OCI-M1 (cell line): ENCODE measurements at places on chromosomes 1 and 21.
A peak's percentile ranks its signal among the peaks of the same experiment; 100 is the strongest.

DNA sequence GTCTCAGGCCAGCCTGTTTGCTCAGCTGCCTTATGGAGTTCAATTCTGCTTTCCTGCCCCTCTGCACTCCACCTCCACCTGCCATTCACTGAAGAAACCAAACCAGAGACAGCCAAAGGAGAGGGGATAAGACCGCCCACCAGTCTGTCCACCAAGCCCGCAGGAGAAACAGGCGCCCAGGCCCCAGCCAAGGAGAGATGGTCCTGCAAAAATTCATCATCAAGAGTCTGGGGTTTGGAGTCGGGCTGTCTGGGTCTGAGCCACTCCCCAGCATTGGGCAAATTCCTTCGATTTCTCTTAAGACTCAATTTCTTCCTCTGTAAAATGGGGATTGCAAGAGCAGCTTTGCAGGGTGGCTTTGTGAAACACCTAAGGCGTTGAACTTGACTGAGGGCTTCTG is 121.4 kb upstream of the RUNX3 start:
- DNase-seq, result no peak

DNA sequence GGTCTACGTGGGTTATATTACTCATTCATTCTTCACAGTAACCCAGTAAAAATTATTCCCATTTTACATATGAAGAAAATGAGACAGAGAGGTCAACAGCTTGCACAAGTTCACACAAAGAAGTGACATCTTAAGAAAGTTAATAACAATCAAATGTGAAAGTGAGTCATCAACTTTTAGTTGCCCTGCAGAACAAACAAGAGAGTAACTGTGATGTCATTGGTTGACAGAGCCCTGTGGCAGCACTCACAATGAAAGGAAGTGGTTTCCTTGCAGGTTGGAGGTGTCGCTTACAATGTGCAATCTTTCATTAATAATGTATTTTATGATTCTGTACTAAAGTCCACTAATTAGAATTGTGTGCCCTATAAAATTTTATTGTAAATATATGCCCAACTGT is 369.6 kb downstream of the RYR2 start:
- peak; percentile 11 for DNase-seq

DNA sequence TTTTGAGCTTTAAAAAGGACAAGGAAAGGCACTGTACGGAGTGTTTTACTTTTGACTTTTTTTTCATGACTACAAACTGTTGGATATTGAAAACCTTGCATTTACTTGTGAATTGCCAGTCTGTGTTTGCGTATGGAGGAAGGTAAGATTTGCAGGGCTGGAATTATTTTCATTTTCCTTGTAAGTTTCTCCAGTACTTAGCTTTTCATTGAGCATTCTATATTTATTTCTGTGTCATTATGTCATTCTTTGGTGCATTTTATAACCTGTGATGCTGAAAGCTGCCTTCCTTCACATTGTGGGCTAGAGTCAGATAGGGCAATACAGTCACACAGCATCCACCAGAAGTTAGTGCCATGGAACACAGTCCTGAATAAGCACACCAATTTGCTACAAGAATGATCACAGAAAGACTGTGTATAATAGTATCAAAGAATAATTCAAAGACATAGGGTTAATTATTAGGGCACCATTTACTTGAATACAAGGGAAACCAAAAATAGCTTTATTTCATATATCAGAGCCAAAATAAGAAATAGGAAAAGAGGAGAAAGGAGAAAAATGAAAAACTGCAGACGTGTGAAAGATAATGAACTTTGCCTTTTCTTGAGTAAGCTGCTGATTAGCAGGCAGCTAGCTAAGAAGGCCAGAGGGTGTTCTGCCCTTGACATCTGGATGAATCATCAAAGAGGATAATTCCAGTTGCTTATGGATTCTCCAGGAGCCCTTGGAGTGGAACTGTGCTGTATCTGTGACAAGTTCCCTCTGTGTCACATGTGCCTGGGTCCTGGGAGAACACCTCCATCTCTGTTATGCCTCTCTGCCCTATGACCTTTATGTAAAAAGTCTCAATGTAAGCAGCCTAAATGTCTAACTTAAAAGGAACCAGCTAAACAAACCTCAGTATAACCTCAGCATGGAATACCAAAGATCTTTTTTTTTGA is 8.0 kb upstream of the FAM20B start:
- no peak for DNase-seq

DNA sequence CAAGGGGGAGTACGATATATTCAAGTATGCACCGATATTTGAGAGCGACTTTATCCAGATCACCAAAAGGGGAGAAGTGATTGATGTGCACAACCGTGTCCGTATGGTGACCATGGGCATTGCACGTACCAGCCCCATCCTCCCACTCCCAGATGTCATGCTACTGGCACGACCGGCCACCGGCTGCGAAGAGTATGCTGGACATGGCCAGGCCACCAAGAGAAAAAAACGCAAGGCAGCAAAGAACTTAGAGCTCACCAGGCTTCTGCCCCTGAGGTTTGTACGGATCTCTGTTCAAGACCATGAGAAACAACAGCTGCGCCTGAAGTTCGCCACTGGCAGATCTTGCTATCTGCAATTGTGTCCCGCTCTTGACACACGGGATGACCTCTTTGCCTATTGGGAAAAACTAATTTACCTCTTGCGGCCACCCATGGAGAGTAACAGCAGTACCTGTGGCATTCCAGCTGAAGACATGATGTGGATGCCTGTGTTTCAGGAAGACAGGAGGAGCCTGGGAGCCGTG is 16.5 kb downstream of the ATF3 start:
- DNase-seq, result no peak

GRCh38 chr1:44919400-44919799 is 67.0 kb downstream of the EIF2B3 start:
- no peak for DNase-seq

GRCh38 chr1:230982696-230983095 is 3.8 kb downstream of the ARV1 start:
- DNase-seq, result no peak

GRCh38 chr1:24121406-24121805 is 9.5 kb upstream of the MYOM3 start:
- DNase-seq, result no peak

GRCh38 chr1:199298825-199299224 is 660.0 kb downstream of the PTPRC start:
- DNase-seq, result peak; percentile 39

- no peak for DNase-seq
Measured at GRCh38 chr21:36738489-36739126, 39.7 kb downstream of the SIM2 start.

DNA sequence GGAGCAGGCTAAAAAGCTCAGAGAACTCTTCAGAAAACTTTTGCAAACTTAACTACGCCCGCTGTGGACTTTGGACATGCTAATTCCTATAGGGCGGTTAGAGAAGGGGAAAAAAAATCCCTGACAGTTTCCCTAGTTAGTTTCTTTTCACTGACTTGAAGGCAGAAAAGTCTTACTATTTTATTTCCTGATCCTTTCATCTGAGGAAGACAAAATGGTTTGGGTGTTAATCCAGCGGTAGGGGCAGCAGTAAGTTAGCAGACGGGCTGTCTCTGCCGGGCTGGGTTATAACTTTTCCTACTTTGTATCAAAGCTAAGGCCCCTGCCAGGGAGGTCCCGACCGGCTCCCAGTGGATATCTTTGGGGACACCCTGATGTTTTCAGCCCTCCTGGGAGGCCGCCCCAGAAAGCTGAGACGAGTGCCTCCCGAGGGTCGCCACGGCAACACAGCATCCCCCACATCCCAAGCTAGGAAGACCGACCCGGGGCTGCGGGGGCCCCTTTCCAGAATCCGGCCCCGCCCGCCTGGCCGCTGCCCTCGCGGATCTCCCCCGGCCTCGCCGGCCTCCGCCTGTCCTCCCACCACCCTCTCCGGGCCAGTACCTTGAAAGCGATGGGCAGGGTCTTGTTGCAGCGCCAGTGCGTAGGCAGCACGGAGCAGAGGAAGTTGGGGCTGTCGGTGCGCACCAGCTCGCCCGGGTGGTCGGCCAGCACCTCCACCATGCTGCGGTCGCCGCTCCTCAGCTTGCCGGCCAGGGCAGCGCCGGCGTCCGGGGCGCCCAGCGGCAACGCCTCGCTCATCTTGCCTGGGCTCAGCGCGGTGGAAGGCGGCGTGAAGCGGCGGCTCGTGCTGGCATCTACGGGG is 162.6 kb downstream of the RUNX1 start:
- peak; percentile 63 for DNase-seq
